ENCODE measurements at places on chromosomes 12 and 14. TPM values are rescaled to one million over a fixed set of nuclear protein-coding genes. Genes with fewer than 3 reads are reported as not detected.

GRCh38 chr12:53232646-53233461, 845 bp upstream of the RARG start:
- peak overlapping the region; percentile 56 for H3K4me3 ChIP-seq
- H3K27ac ChIP-seq = no peak overlapping the region
- peak; percentile 56 for DNase-seq
- H3K4me1 ChIP-seq = peaks cover 18% of the 10 kb centered on the region
- no peaks in the 10 kb centered on the region for H3K36me3 ChIP-seq

DNA sequence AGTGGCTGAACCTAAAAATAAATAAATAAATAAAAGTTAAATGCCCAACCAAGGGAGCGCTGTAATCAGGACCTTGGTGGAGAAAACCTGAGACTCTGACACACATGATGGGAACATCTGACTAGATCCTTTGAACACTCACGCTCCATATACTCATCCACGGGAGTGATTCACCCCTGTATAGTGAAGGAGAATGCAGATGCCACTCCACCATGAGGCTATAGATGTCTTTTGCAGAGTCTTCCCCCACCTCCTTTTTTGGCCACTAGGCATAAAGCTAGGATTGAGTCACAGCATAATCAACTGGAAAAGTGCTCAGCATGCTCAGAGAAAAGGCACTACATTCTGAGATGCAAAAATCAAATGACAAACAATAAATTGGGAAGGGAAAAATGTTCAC, 19.0 kb downstream of the ADAM20 start:
- H3K27ac ChIP-seq = no peak overlapping the region
- DNase-seq = no peak
- H3K36me3 ChIP-seq = no peaks in the 10 kb centered on the region

- H3K4me1 ChIP-seq = no peaks in the 10 kb centered on the region
- no peak overlapping the region for H3K27ac ChIP-seq
- DNase-seq = no peak
- H3K36me3 ChIP-seq = no peaks in the 10 kb centered on the region
- no peaks in the 10 kb centered on the region for H3K27me3 ChIP-seq
Measured at GRCh38 chr12:49973361-49973830, 649 bp downstream of the AQP6 start.

INHBC gene
- total RNA-seq = not detected

IL23A gene
- total RNA-seq = 5.9 TPM
